ENCODE measurements at places on chromosomes 4 and X.
A peak's percentile ranks its signal among the peaks of the same experiment; 100 is the strongest.

GRCh38 chrX:25721564-25721963, 416.6 kb upstream of the MAGEB18 start:
- no peak for DNase-seq

DNA sequence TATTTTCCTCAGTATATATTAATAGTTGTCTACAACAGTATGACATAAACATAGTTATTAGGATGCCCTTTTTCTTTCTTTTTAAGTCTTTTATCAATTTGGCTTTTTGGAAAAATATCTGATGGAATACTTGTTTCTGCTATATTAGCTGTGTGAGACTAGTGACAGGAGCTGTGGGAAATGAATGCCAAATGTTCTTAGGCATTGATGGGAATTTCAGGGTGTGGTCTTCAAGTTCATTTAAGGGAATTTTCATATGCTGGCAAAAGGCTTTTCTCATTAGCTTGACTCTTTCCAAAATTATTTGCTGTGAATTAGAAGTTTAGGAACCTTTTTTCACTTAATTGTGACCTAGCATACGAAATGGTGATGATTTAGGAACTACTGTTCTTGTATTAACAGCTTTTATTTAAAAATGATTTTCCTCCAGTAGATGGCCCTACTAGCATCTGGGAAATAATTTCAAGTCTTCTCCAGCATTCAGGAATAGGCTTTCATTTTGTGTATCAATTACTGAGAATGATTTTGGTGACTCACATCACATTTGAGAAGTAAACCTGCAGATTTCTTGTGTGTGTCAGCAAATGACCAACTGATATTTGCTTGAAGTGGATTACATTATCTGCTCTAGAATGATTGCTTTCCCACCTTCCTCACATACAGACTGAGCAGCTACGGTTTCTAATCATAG, 70.9 kb downstream of the HTT start:
- DNase-seq, result no peak

- no peak for DNase-seq
Observed at GRCh38 chrX:123899701-123900100, 39.8 kb downstream of the XIAP start.

DNA sequence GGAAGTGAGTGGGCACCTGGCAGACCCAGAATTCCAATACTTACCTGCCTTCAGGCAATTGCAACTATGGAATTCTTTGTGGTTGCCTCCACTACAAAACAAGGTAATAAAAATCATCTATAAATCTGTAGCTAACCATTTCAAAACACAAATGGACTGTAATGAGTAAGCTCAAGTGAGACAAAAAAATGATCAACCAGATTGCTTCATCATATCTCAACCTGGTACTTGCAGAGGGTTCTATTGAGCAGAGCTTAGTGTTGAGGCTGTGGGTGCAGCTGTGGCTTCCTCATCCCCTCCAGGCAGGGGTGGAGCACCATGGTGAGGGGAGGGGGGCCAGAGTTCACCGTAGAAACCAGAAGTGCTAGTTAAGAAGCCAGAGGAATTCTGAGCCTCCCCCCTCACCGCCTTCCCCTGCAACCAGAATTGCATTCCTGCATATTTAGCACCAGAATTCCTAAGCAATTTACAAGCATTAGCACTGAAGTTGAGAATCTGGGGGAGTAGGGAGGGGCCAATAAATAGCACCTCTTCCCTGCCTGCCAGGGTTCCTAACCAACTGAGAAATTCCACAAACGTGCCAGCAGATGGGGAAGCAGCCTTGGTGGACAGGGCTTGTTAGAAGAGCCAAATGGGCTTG, 11.5 kb downstream of the CTAG1A start:
- peak; percentile 30 for DNase-seq

DNA sequence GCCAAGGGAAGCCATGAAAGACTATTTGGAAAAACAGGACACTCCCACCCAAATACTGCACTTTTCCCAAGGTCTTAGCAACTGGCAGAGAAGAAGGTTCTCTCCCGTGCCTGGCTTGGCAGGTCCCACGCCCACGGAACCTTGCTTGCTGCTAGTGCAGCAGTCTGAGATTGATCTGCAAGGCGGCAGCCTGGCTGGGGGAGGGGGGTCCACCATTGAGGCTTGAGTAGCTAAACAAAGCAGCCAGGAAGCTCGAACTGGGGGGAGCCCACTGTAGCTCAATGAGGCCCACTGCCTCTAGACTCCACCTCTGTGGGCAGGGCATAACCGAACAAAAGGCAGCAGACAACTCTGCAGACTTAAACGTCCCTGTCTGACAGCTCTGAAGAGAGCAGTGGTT, 91.3 kb upstream of the TRPC5OS start:
- no peak for DNase-seq

- DNase-seq, result peak; percentile 41
Observed at GRCh38 chrX:78375894-78376293, 48.5 kb upstream of the CYSLTR1 start.

GRCh38 chr4:70399319-70399718, 1.6 kb downstream of the OPRPN start:
- no peak for DNase-seq

GRCh38 chrX:433771-434170, 47.1 kb upstream of the PPP2R3B start:
- DNase-seq, result no peak

DNA sequence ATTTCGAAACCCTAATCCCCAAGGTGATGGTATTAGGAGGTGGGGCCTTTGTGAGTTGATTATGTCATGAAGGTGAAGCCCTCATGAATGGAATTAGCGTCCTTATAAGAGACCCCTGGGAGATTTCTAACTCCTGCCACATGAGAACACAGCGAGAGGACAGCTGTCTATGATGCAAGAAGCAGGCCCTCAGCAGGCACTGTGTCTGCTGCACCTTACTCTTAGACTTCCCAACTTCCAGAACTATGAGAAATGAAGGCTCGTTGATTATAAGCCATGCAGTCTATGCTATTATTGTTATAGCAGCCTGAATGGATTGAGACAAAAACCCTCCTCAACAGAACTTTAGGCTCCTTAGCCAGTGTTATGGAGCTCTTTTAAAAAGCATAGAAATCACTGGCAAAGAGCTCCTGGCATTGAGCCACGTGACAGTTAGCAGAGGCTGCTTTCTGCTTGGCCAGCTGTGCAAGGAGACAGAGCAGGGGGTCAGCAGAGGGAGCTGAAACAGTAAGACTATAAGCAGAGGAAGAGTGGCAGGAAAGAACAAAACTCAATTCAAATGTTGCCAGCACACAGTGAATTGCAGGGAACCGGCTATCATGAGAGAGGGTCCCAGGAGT, 219.2 kb upstream of the FAT1 start:
- no peak for DNase-seq

- no peak for DNase-seq
Observed at GRCh38 chr4:186727977-186728519, 4.4 kb upstream of the FAT1 start.

GRCh38 chrX:47297874-47298273, 65.1 kb downstream of the USP11 start:
- DNase-seq, result peak; percentile 13

DNA sequence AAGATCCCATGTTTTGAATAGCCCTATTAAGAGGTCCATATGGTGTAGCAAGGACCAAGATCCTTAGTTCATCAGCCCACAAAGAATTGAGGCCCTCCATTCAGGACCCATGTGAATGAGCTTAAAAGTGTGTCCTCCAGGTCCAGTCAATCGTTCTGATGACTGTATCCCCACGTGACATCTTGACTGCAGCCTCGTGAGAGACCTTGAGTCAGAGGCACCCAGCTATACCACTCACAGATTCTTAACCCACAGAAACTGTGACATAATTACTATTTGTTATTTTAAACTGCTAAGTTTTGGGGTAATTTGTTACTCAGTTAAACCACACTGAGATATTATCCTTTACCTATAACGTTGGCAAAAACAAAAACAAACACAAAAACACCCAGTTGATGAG, 62.4 kb downstream of the ZNF182 start:
- DNase-seq, result no peak

DNA sequence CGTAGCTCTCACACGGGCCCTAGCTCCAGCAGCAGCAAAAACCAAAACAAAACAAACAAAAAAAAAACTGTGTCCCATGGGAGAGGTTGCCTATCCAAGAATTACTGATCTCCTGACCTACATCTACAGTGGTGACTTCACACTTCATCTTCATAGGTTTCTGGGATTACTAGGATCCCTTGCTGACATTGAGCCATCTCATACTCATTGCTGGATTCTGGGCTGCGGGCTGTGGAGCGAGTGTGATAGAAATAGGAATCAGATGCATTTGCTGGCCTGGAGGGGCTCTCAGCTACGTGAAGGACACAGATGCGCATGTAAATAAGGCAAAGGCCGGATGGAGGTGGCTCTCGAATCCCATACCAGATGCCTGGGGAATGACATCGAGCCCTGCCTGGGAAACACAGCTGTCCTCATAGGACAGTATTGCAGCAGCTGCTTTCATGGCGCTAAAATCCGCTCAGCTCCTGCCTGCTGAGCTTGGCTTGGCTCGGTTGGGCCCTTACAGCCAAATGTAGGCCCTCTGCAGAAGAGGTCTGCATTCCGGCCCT, 41.7 kb downstream of the CNGA2 start:
- DNase-seq, result no peak

GRCh38 chrX:48505481-48505880, 3.3 kb upstream of the PORCN start:
- DNase-seq, result no peak

GRCh38 chr4:81628489-81628888, 156.8 kb upstream of the RASGEF1B start:
- DNase-seq, result no peak

- peak; percentile 59 for DNase-seq
Observed at GRCh38 chrX:53317365-53318069, 36.1 kb upstream of the IQSEC2 start.

All from suppressor macrophage (primary cell).